ENCODE measurements at places on chromosomes 1 and 21.

DNA sequence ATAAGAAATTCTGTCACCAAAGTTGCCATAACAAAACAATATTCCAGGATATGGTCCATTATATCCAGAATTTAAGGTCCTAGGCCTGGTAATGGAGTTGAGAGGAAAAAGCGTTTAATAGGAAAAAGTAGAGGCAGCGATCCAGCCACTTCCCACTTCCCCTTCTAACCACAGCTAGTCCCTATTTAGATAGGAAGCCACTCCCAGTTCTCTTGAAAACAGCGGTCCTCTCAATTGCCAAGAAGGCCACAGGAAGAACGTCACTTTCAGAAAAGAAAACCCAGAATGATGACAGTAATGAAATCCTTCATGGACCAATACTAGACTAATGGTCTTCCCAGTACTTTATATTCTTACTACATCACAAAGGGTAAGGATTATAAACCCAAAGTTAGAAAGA lies 38.6 kb downstream of the ABL2 start:
- DNase-seq, result no peak

GRCh38 chr1:12477936-12478611 lies 139.9 kb downstream of the DHRS3 start:
- no peak for DNase-seq

DNA sequence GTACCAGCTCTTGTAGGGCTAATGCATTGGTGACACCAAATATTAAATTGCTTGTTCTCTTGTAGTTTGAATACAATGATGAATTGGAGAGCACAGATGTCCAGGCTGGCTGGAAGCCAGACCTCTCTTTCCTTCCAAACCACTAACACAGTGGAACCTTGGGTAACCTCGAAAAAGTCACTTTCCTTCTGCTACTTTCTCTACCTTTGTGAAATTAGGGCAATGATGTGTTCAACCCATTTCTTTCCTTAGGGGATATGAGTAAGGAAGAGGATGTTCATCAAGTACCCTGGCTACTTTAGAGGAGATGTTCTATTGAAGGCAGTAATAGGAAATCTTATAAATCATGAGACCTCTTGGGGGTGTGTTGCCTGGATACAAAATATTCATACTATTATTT lies 55.7 kb downstream of the XCL2 start:
- no peak for DNase-seq

DNA sequence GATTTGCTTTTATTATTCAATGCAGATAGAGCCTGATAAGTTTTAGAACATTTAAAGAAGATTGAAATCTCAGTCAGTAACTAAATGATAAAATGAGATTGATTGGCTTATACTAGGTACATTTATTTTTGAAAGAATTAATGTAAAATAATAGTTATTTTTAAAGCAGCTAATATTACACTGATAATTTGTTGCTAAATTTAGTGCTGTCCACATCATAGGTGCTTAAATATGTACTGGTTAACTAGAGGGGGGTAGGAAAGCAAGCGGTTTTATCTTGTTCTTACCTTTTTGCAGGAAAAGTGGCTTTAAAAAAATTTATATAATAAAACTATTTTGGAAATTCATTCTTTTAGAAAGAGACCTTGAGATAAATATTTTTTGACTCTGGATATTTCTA lies 40.4 kb upstream of the RWDD3 start:
- DNase-seq, result no peak

- DNase-seq, result no peak
These were observed 958 bp downstream of the LYPLAL1 start for GRCh38 chr1:219174460-219175211.

GRCh38 chr1:8137481-8138244 lies 111.6 kb upstream of the ERRFI1 start:
- peak; percentile 70 for DNase-seq

DNA sequence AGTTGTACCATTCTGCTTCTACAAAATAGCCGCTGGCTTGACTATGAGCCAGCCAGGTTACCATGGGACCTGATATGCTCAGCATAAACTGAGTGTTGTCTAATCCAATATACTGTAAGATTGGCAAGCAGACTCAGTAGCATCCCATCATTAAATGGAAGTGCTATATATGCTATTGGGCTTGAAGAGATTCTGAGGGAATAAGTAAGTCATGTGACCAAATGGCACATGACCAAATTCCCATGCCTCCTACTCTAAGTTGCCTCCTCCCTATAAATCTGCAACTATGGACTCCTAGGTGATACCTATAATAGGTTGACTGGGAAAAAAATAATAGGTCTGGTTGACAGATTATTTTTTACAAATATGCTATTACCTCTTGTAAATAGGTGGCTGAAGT lies 698.6 kb downstream of the BRINP3 start:
- no peak for DNase-seq

- no peak for DNase-seq
These were observed 106.9 kb downstream of the AJAP1 start for GRCh38 chr1:4761324-4761723.

DNA sequence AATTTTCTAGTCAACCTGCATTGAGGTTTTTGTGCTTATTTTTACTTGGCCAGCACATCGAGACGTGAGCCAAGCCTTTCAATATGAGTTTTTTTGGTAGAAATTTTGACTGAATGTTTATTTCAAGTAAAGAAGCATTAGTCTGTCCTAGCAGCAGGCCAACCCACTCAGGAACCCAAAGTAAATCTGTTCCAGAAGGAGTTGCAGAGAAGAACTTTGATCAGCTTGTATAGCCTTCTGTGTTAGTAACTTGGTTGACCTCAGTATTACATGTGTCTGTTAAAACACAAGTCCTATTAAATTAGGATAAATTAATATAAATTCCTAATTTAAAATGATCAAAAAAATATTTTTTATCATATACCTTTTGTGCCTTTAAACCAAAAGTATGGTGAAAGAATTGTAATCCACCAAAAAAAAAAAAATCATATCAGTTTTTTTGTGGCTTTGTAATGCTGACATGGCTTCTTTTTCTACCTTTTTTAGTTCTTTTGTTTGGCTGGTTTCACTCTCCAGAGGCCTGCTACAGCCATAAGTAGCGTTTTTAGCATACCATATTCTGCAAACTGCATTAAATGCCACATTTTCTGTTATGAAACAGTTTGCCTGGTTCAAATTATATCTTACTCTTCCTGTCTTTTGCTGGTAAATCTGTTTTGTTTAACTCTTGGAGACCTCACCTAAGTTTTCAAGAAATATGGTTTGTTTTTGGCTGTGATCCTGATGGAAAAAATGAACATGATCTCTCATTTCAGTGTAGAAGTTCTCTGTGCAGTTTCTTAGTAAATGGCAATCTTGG lies 39.5 kb downstream of the ATF6 start:
- DNase-seq, result no peak

DNA sequence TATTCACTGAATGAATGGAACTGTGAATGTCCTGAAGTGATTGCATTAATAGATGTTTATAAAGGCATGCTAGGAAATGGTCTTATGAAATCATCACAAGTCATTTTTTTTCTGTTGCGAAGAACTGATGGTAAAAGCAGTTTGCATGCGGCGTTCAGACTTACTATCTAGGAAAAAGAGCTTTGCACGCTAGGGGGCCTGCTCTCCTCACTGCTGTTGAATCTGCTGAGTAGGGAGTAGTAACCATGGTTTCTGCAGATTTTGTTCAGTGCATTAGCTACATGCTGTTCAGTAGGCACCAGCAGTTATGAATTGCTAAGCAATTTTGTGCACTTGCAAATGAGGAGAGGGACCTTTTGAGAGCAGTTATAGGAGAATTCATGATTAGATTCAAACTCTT lies 57.9 kb downstream of the CENPF start:
- no peak for DNase-seq

- DNase-seq, result no peak
These were observed 425.5 kb downstream of the KCTD3 start for GRCh38 chr1:215992620-215993019.

DNA sequence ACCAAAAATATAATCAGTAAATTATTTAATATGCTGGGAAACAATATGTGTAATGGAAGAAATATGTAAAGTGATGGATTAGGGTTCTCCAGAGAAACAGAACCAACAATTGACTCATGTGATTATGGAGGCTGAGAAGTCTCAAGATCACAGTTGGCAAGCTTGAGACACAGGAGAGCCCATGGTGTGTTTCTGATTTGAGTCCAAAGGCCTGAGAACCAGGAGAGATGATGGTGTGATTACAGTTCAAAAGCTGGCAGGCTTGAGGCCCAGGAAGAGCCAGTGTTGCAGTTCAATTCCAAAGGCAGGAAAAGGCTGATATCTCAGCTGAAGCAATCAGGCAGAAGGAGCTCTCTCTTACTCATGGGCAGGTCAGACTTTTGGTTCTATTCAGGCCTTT lies 138.8 kb upstream of the NBPF11 start:
- DNase-seq, result no peak

- no peak for DNase-seq
These were observed 67.5 kb downstream of the TRIM11 start for GRCh38 chr1:228339059-228339704.

GRCh38 chr1:200448034-200448762 lies 38.4 kb upstream of the ZNF281 start:
- no peak for DNase-seq

DNA sequence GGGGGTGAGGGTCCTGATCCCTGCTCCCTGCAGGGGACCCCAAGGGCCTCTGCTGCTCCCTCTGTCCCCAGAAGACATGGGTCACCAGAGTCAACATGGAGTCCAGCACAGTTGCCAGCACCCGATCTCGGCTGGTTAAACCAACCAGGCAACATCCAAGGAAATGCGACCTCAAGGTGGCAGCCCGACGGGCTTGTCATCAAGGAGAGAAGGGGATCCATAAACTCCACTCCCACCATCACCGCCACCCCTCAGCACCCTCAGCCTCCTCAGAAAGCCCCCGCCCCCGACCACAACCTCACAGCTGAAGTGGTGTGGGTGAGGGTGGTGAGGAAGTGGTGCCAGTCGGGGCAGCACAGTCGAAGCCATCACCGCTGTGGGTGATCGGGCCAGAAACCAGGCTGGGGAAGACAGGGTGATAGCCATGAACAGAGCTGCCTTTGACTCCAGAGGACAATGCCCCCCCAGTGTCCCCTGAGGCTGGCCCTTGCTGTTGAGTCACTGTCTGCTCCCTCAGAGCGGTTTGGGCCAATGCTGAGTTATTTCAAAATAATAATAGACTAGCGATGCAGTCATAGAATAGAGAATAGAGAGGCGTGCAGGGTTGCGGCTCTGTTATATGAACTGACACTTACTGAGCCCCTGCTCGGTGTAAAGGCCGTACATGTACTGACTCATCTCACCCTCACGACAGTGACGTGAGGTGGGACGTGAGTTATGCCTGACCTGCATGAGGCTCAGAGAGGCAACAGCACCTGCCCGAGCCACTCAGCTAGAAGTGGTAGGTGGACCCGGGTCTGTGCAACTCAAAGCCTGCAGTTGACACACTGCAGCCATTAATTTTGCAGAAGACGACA lies 88.7 kb upstream of the IFFO2 start:
- DNase-seq, result no peak

GRCh38 chr1:47915677-47916353 lies 81.4 kb downstream of the TRABD2B start:
- peak; percentile 68 for DNase-seq

DNA sequence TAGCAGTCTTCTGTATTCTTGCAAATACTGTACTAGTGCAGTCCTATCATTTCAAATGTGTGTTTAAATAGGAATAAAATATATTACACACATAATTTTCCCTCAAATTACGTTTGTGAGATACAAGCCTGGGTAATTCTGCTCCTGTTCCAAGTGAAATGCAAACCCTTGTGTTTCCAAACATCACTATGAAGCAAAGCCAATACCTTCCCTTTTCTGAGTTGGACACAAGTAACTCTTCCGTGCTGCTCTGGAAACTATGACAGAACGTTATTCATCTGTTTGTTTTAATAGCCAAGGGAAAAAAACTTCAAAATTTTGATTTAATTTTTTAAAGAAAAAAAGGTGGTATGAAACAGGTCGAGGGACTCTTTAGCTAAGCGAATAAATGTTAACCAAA lies 73.7 kb upstream of the UBE2U start:
- no peak for DNase-seq

DNA sequence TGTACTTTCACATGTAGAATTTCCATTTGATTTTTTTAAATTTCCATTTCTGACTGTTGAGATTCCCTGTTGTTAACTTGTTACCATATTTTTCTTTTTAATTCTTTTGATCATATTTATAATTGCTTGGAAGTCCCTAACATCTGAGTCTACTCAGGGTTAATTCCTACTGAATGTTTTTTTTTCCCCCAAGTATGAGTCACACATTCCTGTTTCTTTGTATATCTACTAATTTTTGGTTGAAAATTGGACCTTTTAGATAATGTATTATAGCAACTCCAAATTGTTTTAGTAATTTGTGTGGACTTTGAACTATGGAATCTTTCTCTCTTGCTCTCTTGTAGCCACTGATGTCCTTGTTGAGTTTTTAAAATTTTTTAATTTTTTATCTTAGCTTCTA lies 54.6 kb downstream of the STXBP3 start:
- no peak for DNase-seq

- no peak for DNase-seq
These were observed 30.7 kb downstream of the CD58 start for GRCh38 chr1:116540088-116540487.

DNA sequence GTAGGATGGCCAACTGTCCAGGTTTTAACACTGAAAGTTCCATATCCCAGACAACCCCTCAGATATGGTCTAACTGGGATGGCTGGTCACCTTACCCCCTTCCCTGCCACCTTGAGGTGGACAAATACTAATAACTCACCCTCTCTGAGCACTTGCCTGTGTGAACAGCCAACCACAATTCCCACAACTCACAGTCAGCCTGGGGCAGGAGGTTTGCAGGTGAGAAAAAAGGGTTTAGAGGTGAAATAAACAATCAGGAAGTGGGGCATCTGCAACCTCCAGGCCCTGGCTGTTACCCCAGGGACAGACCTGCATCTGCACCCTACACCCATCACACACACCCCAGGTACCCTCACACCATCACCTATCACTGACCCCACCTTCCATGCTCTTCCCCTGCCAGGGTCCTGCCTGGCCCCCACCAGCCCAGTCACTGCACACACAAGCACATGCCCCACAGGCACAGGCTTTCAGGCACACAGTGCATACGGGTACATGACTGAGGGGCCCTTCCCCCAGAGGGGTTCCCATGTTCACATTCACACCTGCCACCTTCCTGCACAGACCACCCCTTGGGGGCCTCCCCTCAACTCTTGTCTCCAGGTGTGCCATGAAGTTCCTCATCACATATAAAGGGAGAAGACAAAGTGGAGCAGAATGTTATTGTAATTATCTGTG lies 679.5 kb downstream of the MATN1 start:
- no peak for DNase-seq

- DNase-seq, result peak; percentile 36
These were observed 5.1 kb upstream of the SPATC1L start for GRCh38 chr21:46189213-46189958.

All from ecto neural progenitor cell (in vitro differentiated cells).